ENCODE measurements at places on chromosomes 7 and 10.

DNA sequence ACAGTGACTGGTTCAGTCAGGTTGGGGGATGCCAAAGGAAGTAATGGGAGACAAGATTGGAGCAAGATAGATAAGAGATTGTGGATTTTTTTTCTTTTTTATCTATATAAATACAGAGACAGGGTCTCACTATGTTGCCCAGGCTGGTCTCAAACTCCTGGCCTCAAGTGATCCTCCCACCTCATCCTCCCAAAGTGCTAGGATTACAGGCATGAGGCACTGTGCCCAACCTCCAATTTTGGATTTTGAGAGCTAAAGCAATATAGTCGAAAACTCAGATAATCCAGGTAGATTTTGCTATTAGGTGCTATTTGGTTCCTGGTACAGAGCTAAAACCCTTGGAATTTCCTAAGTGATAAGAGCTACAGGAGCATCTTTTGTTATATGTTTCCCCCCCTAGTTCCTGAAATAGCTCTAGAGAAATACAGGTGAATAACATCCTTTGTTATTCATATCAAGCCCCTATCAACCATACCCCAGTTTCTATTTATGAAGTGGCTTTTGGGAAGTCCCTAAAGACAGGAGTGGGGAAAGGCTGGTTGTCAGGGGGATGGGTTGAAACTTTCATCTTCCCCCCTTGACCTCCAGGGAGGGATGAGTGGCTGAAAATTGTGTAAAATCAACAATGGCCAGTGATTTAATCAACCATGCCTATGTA is 151.2 kb downstream of the CFTR start:
- DNase-seq, result no peak

GRCh38 chr10:16966991-16967865 is 150.0 kb upstream of the RSU1 start:
- no peak for DNase-seq

- DNase-seq, result no peak
These were observed 28.3 kb upstream of the CUL1 start for GRCh38 chr7:148670374-148670773.

DNA sequence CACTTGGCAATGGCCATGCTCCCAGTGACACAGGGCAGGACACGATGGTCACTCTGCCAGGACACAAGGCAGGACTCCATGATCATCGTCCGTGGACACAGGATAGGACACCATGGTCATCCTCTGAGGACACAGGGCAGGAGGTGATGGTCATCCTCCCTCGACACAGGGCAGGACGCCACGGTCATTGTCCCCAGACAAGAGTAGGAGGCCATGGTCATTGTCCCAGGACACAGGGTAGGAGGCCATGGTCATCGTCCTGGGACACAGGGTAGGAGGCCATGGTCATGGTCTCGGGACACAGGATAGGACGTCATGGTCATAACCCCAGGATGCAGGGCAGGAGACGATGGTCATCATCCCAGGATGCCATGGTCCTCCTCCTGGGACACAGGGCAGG is 289.2 kb downstream of the TCERG1L start:
- no peak for DNase-seq

GRCh38 chr7:152733286-152733934 is 26.1 kb upstream of the ACTR3B start:
- no peak for DNase-seq

DNA sequence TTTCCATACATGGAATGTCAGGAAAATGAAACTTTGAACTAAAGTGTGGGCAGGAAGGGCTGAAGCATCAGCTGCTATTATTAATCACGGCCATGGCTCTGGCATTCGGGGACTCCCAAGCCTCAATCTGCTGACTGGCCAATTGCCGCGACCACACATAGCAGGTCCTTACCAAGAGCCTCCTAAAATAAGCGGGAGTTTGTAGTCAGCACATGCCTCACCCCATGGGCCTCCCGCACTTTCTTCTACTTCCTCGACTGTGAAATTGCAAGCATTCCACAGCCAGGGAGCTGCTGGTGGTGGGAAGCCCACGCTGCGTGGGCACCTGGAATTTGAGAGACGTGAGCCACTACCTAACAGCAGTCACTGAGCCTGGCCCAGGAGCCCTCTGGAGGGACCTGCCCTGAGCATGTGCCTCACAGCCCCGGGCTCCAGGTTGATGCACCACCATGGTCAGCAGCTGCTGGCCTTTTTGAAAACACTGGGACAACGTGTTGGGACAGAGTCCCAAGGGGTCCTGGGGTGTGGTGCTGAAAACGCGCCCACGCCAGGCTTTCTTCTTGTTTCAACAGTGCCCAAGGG is 211.4 kb downstream of the TNS3 start:
- DNase-seq, result no peak

- DNase-seq, result no peak
These were observed 41.5 kb upstream of the ZNF438 start for GRCh38 chr10:31073211-31073610.

DNA sequence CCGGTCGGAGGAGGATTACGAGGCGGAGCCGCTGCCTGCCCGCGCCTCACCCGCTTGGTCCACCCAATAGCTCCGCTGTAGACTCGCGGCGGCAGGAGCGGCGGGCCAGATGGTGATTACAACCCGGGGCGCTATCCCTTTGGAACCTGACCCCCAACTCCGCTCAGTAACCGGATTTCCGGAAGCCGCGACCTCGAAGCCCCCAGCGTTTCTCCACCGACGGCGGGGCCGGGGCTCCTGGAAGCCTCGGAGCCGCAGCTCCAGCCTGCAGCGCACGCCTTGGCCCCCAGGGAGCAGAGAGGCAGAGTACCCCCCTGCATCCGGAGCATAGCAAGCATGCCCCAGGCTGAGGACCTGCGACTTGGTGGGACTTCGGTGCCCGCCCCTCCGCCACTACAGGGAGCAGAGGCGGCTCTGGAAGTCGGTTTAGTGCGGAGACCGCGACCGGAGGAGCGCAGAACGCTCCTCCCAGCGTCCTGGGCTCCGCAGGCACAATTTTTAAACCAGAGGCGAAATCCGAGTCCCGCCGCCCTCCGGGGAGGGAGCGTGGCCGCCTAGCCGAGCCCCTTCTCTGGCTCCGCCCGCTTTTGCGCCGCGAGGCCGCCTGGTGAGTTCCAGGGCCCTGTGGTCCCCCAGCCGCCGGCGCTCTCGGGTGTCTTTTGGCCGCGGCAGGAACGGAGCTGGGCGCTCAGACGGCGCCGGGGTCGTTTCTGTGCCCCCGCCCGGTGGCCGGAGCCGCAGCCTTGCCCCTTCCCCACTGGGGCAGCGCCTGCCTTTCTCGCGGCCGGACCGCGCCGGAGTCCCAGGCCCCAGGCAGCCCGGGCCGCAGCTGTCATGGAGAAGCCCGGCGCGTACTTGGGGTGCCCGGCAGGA is 28.2 kb upstream of the BMS1 start:
- no peak for DNase-seq

DNA sequence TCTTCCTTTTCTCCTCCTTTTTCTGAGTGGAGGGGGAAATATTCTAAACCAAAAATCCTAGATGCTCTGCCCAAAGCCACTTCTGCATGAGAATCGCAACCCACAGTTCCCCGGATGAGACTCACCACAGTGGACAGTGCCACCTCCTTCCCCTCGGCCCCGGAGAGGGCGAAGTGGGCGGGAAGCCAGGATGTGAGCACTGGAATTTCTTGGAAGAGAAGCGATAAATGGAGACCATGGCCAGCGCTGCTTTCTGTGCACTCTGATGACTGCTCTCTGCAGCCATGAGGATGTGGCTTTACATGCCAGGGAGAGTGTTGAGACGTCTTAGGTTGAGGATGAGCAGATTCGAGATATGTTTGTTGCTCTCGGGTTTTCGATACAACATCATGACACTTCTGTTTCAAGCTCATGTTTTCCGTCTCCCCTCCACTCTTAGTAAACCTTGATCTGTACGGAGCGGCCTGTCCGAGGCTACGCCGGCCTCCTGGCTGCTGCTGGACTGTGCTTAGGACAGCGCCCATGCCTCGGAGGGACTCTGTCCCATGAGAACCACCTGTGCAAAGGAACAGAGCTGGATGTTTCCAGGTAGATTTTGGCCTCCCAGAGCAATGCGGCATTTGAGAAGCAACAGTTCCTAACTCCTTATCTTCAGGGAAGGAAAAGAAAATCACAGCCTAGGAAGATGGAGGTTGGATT is 414.6 kb upstream of the FOXK1 start:
- no peak for DNase-seq
